ENCODE measurements at places on chromosomes 5 and 9.
A peak's percentile ranks its signal among the peaks of the same experiment; 100 is the strongest.

GRCh38 chr9:98101868-98102273 is 17.2 kb downstream of the TRIM14 start:
- DNase-seq = peak; percentile 41

DNA sequence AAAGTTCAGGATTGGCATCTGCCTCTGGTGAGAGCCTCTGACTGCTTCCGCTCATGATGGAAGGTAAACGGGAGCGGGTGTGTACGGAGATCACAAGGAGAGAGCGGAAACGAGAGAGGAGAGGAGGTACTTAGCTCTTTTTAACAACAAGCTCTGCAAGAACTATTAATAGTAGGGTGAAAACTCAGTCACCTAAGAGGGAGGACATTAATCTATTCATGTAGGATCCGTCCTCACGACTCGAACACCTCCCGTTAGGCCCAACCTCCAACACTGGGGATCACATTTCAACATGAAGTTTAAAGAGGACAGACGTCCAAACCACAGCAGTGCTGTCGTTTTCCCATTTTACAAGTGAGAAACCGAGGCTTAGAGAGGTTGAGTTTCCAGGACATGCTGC is 173.7 kb downstream of the SLC28A3 start:
- DNase-seq = no peak

- DNase-seq = no peak
Measured at GRCh38 chr5:124397317-124397716, 349.1 kb downstream of the ZNF608 start.

- no peak for DNase-seq
Measured at GRCh38 chr5:36641431-36641830, 35.0 kb downstream of the SLC1A3 start.

- DNase-seq = no peak
Measured at GRCh38 chr9:76215066-76215465, 179.2 kb downstream of the RFK start.

DNA sequence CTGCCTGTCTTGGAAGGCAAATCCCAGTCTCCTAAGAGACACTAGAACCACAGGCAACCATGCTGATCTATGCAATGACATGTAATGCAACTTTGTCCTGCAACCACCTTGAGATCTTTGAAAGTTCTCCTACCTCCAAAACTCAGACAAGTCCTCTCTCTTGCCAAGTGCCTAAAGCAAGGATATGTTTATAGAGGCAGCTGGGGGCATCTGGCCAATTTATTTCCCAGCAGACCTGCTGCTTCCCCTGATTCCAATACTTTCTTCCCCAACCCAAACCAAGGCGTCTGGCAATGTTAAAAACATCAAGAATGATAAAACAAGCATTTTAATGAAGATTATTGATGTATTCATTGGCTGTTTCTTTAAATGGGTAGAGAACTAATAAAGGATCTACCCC is 138.4 kb downstream of the DOCK8 start:
- no peak for DNase-seq

DNA sequence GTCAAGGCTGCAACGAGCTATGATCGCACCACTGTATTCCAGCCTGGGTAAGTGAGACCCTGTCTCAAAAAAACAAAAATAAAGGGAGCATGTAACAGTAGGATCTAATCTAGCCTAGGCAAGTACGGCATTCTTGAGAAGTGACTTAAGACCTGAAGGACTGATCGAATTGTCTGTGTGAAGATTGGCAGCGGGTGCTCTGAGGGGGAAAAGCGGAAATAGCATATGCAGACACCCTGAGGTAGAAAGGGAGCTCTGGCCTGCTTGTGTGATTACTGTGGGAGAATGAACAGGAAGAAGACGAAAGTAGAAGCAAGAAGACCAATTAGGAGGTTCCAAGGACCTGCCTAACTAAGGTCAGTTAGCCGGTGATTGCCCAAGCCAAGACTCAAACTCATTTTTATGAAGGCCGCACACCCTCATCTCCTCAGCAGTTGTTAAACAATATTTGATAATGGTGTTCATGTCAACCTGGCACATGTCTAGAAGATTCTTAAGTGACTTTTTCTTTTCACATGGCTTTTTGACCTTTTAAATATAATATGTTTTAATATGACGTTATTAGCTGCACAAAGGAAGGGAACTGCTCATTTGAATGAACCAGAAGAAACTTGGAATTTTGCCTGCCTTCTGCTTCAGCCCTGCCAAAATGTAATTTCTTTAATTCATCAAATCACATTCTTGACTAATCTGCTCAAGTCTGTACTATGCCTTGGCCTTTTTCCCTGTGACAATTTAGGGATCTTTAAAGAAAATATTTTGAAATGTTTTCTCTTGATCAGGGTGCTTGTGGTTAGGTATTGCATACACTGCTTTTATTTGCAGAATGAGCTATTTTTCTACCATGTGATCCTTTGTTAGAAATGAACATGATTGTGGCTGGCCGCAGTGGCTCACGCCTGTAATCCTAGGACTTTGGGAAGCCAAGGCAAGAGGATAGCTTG is 289.2 kb upstream of the DMRT1 start:
- no peak for DNase-seq

- DNase-seq = no peak
Measured at GRCh38 chr5:95817430-95817829, 5.1 kb downstream of the GLRX start.

DNA sequence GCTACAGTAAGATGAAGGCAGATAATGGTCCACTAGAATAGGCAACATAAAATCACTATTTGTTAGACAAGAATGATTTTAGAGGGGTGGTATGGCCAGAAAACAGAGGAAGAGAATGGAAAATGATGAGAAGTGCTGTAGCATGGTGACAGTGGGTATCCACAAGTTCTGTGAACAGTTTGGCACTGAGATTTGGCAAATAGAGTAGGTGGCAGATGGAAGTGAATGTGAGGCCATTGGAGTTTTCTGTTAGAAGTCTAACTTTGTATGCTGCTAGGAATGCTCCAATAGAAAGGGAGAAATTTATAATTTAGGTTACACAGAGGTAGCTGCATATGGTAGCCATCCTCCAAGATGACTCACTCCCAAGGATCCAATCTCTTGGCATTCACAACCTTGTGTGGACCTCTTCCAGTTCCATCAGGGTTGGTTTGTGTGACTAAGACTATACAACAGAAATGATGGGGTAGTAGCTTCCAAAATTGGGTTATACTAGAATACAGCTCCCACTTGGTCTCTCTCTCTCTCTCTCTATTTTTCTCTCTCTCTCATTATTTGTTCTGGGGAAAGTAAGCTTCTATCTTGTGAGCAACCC is 646.9 kb upstream of the ZNF608 start:
- no peak for DNase-seq

GRCh38 chr5:124536333-124536732 is 210.1 kb downstream of the ZNF608 start:
- DNase-seq = no peak

DNA sequence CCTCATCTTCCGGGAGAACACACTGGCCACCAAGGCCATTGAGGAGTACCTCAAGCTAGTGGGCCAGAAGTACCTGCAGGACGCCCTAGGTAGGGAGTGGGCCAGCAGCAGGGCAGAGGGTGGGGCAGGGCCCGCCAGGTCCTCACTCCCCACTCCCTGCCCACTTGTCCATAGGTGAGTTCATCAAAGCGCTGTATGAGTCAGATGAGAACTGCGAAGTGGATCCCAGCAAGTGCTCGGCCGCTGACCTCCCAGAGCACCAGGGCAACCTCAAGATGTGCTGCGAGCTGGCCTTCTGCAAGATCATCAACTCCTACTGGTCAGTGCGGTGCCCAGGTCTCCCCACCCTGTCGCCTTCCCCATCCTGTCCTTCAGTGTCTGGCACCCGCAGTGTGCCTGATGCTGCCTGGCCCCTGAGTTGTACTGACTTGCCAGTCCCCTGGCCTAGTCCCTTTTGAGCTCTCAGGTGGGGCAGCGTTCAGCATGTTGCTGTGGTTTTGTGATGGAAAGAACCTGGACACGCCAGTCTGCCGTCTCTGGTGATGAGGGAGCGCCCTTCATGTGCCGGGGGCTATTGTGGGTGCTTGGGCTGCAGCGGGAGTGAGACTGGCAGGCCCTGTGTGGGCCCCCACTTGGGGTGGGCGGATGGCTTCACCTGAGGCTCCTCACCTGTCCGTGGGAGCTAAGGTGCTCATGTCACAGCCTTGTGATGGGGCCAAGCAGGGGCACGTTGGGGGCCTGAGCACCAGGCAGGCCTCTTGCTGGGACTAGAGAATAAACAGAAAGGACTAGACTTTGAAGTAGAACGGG is 112.3 kb downstream of the DAB2IP start:
- DNase-seq = no peak

DNA sequence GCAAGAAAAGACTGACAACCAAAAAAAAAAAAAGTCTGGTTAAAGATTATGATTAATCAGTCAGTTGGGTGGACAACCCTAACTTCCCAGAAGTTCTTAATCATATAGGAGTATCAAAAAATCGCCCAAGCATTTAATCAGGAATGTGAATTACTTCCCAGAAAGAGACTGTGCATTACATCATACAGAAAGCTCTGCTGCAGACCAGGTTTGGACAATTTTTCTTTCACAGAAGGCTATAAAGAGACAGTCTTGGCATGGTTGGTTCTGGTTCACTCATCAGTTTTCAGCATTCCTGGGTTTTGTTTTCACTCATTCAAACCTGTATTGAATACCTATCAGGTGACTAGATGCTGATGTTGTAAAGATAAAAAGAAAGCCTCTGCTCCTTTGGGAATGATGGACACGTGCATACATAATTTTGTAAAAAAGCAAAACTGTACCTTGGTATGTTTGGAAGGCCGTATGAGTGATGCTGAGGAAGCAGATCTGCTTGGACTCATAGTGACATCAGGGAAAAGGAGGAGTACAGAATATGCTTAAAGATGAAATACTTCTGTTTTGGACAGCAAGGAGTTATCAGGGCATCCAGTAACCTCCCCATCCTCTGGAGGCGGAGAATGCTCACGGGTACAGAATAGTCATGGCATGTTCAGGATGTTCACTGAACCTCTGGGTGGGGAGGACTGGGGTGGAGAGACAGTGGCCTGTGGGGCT is 178.4 kb downstream of the GNA14 start:
- no peak for DNase-seq

DNA sequence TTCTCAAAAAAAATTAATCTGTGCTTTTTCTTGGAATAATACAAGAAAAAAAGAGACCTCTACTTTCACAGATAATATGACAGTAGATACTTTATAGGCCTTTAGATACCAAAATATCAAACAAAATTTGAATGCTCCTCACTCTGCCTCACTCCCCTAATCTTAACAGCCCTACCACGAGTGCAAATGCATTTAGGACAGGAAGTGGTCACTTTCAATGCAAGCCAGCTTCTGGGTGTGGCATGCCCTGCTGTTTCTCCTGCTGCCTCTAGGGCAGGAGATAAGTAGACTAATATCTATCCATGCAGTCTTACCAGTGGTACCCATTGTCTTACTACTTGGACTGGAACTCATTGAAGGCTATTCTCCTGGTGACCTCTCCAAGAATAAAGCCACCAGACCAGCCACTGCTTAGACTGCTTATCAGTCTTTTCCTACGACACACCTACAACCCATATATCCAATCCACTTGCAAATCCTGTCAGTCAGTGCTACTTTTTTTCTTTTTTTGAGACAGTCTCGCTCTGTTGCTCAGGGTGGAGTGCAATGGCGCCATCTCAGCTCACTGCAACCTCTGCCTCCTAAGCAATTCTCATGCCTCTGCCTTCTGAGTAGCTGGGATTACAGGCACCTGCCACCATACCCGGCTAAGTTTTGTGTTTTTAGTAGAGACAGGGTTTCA is 23.0 kb downstream of the FRRS1L start:
- DNase-seq = no peak

DNA sequence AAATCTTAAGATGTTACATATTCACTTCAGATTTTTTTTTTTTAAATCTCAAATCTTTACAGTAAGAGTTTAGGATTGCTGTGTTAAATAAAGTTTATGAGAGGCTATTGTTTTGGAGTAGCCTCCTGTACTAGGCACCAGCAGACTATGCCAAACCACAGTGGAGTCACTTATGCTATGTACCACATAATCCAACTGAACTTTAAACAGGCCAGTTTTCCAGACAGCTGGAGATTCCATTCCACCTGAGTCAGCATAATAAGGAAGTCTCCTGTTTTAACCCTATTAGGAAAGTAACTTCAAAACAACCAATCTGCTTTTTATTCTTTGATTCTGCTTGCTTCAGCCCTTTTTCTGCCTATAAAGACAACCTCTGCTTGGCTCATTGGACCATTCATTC is 205.2 kb downstream of the CSNK1G3 start:
- no peak for DNase-seq

DNA sequence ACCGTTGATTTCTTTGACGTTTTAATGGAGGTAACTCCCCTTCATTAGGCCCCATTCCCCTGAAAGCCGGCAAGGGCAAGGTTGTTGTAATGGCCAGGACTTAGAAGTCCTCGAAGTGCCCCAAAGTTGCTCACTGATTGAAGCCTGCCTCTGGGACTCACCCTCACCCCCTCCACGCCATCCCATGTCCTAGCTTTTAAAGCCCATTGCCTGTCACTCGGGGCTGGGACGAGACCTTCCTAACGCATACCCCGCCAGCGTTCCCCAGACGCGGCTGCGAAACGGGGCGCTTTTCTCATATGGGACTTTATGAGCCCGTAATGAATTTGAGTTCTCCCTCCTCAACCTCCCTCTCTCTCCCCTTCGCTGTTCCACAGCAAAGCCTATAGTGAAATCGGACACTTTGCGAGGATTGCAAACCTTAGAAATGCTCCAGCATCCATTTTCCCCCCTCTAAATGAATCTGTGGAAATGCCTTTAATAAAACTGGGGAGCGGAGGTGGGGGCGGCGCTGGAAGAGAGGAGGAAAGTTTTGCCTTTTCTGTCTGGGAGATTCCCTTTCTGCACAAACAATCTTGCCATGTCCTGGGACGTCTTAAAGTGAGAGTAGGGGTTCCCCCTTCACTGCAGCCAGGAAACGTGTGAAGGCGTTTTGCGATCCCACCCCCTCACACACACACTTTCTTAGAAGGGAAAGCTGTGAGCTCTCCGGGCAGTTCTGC is 1.5 kb downstream of the PAPPA start:
- DNase-seq = no peak

DNA sequence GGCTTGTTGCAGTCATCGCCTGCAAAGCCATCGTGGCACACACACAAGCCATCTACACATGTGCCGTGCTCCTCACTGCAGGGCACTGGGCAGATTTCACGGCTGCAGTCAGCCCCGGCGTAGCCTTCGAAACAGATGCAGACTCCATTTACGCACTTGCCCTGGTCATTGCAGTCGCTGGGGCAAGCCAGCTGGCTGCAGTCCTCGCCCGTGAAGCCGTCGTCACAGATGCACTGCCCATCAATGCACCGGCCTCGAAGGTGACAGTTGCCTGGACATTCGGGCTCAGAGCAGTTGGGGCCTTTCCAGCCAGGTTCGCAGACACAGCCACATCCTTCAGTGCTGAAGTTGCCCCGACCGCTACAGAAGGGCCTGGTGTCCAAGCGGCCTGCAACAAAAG is 31.1 kb downstream of the TNC start:
- no peak for DNase-seq

- no peak for DNase-seq
Measured at GRCh38 chr9:2281031-2281802, 266.1 kb downstream of the SMARCA2 start.

- no peak for DNase-seq
Measured at GRCh38 chr5:154273028-154273617, 82.6 kb downstream of the GALNT10 start.

DNA sequence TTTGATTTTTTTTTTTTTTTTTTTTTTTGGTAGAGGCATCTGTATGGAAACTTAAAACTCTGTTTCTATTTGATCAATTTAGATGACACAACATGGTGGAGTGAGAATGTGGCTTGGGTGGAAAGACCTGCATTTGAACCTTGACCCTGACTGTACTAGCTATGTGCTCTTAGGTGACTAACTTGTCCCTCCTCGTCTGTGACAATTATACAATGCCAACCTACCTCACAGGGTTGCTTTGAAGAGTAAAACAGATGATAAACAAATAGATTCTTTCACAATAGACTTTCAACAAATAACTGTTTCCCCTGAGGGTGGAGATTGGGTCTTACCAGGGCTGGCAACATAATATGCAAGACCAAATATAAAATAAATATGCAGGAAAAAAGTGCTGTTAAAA is 109.3 kb downstream of the CRB2 start:
- no peak for DNase-seq

Measured in stimulated activated CD4-positive, alpha-beta T cell treated with anti-CD3 and anti-CD28 coated beads, Interleukin-1b, Interleukin-23, amount 100 ng/mL, for 4 hours (primary cell).